ENCODE measurements at places on chromosomes 2 and 18. TPM values are rescaled to one million over a fixed set of nuclear protein-coding genes. Genes with fewer than 3 reads are reported as not detected.

The SCYGR7 gene
- total RNA-seq, result not detected

The RALB gene
- total RNA-seq, result 239 TPM

The CCDC102B gene
- 0.28 TPM for total RNA-seq

The MGAT5 gene
- 85.1 TPM for total RNA-seq

The INO80C gene
- 20.4 TPM for total RNA-seq

The DSC3 gene
- 0.04 TPM for total RNA-seq

The FOXI3 gene
- not detected for total RNA-seq

The ACMSD gene
- total RNA-seq, result not detected

The SERPINE2 gene
- 10.7 TPM for total RNA-seq

The TRABD2A gene
- 0.59 TPM for total RNA-seq

The TPRKB gene
- total RNA-seq, result 53.9 TPM

The CETN1 gene
- total RNA-seq, result not detected

The ABHD1 gene
- not detected for total RNA-seq

The RFTN2 gene
- total RNA-seq, result 6.5 TPM

The FRZB gene
- not detected for total RNA-seq

The TMEM200C gene
- total RNA-seq, result not detected

The LDLRAD4 gene
- 1.6 TPM for total RNA-seq

The SLC19A3 gene
- total RNA-seq, result 0.07 TPM

The SCYGR5 gene
- total RNA-seq, result not detected

The ATOH8 gene
- 23.8 TPM for total RNA-seq

The LPIN1 gene
- total RNA-seq, result 43.1 TPM

The RIOK3 gene
- total RNA-seq, result 50.1 TPM

The FOXD4L1 gene
- 0.11 TPM for total RNA-seq

The MC2R gene
- not detected for total RNA-seq

The GULP1 gene
- total RNA-seq, result 32.2 TPM

The ANO7 gene
- total RNA-seq, result 0.59 TPM

The SERPINB4 gene
- not detected for total RNA-seq

The RGPD3 gene
- 0.20 TPM for total RNA-seq

The RNMT gene
- total RNA-seq, result 15.5 TPM

The APCDD1 gene
- total RNA-seq, result 0.04 TPM

The CYP1B1 gene
- total RNA-seq, result 0.07 TPM

The C18orf54 gene
- total RNA-seq, result 14.8 TPM

The IL18R1 gene
- 3.7 TPM for total RNA-seq

The PLEK gene
- total RNA-seq, result 0.11 TPM

The ZRANB3 gene
- 5.1 TPM for total RNA-seq

The ACTG2 gene
- total RNA-seq, result not detected

The CHRNA1 gene
- 0.11 TPM for total RNA-seq

The SNTG2 gene
- not detected for total RNA-seq

The TCF7L1 gene
- 3.5 TPM for total RNA-seq
